GM13977 (cell line): ENCODE measurements at places on chromosomes 5 and 9.

DNA sequence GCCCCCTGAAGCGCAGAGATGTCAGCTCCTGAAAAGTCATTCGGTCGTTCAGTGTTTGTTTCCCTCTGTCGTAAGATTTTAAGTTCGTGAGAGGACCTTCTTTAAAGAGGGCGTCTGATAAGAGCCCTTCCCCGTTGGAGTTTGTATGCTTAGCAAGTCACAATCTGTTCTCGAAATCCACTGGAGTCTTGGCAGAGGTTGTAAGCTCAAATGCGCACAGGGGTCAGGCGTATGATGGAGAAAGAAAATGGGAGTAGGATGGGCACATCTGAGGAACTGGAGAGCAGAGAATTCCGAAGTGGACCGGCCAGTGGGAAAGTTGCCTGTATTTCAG is 710 bp downstream of the HSD17B4 start:
- DNase-seq: peak; percentile 28

DNA sequence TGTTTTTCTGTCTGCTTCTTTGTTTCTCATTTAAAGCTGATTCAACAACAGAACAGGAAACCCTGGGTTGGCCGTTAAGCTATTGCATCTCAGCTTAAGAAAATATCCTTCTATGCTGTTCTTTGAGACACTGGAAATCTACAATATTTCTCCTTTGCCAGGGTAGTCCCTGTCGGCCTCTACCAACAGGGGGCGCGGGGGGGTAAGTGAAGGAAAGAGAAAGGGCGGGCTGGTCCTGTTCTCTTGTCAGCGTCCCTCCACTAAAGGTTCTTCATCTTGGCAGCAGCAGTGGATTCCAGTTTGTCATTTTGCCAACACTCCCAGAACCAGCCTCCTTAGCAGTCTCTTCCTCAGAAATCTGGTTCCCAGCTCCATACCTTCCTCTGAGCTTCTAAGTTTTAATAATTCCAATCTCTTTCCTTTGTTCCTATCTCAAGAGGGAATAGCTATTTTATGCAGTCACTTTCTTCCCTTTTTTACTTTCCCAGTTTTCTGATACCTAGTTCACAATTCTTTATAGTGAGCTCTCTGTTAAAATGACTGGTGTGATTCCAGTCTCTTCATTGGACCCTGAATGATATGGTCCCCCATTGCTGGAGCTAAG is 222.3 kb downstream of the GLIS3 start:
- peak; percentile 32 for DNase-seq

GRCh38 chr9:130680836-130681768 is 12.5 kb upstream of the EXOSC2 start:
- peak; percentile 87 for DNase-seq

- DNase-seq: no peak
Observed at GRCh38 chr5:14034963-14035362, 90.5 kb upstream of the DNAH5 start.

DNA sequence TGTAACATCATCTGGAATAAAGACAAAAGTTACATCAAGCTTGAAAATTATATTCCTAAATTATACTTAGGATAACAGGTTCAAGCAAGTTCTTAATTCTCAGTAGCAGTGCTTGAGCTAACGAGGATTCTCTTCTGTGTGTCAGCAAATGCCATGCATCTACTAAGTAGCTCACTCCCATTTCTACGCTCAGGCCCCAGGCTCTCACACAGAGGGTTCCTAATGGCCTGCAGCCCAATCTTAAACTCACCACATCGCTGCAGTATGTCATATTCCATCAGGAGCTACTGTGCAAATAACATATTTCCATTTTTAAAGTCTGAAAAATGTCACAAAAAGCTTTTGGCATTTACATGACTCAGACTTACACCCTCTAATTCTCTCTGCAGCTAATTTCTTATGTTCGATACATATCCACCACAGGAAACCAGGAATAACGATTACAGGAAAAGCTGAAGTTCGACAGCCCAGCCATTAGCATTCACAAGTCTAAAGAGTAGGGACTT is 474.8 kb downstream of the EFNA5 start:
- DNase-seq: no peak

DNA sequence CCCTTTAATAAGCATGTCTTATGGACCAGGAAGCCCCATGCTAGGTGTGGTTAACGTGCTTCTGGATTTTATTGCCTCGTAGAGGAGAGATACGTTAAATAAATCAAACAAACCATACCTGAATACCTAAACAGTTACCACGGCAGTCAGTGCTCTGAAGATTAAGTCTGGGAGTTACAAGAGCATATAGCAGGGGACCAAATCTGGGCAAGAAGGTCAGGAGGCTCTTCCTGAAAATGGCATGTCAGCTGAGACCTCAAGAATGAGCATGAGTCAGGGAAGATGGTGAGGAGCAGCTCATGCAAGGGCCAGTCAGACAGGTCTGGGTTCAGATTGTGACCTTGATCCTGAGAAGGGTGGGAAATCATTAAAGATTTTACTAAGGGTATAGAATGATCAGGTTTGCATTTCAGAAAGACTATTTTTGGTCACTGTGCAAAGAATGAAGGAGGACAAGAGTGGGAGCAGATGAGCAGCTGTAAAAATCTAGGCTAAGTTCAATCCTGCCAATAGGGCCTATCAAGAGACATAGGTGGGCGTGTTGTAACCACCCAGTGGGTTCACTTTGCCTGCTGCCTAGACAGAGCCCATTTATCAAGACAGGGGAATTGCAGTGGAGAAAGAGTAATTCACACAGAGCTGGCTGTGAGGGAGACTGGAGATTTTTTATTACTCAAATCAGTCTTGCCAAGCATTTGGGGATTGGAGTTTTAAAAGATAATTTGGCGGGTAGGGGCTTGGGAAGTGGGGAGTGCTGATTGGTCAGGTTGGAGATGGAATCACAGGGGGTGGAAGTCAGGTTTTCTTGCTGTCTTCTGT is 4.8 kb upstream of the ZNF366 start:
- DNase-seq: no peak

DNA sequence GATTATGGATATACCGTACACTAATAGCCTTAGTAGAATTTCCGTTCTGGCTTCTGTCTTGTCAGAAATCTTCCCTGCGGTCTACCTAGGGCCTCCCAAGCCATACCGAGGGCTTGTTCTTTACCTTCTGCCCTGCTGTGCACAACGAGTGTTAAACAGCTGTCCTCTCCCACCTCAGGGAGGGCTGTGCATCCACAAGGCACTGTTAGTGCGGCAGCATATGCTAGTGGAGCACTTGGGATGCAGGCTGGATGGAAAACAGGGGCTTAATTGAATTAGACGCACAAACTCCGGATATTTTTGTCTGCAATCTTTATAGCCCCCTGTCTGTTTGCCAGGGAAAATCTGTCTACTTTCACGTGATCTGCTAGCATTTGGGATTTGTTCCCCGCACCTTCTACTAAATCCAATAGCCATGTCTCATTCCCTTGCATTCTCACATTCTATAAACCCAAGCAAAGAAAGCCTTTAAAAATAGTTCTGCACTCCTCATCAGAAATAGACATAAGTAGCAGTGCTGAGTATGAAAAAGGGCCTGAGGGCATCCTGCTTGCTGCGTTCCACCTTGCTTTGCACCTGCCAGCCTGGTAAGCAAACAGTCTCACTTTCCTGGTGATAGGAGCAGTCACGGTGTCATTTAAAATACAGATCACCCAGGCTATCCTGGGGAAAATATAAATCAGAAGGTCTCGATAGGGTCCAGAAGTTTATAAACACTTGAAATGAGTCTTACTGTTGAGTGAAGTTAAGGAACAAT is 382.6 kb downstream of the RASEF start:
- DNase-seq: no peak

- no peak for DNase-seq
Observed at GRCh38 chr5:111675201-111675934, 81.6 kb downstream of the NREP start.

DNA sequence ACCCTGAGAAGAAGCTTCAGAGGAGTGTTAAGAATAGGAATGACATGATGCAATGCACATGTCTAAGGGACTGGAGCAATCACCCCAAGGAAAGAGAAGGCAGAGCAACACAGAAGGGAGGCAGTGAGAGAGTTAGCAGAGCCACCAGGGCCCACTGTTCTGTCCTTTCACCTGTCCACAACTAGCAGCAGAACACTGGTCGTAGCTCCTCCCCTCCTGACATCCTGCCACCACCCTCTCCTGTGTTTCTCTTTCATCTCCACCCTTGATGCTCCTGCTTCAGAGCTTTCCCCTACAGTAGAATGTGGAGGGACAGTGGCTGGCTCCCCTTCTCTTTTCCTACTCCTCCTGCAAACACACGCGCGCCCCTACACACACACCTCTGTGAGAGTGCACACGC is 483.4 kb upstream of the KIF2A start:
- no peak for DNase-seq

DNA sequence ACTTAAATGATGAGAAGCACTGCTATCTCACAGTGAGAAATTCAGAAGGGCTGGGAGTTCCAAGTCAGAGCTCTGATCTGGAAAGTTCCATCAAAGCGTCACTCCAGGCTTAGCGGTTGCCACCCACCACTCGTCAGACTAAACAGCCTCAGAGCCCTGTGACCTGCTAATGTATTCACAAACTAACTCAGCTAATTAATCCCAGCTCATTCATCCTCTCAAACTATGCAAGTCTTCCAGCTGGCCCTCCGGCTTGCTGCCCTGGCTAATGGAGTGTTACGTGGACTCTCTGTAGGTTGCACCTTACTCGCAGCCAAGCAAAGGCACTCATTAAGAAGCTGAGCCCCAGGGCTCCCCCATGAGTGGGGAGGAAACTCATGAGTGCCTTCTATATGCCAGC is 82.2 kb upstream of the GABRP start:
- DNase-seq: no peak

- no peak for DNase-seq
Observed at GRCh38 chr9:87494970-87495471, 2.6 kb upstream of the DAPK1 start.

- DNase-seq: no peak
Observed at GRCh38 chr5:1161833-1162229, 39.6 kb upstream of the SLC6A19 start.

- DNase-seq: no peak
Observed at GRCh38 chr9:117425566-117425965, 10.7 kb upstream of the ASTN2 start.

- no peak for DNase-seq
Observed at GRCh38 chr9:91898451-91899218, 51.4 kb downstream of the ROR2 start.

- no peak for DNase-seq
Observed at GRCh38 chr5:153463806-153464205, 26.7 kb upstream of the GRIA1 start.

- DNase-seq: no peak
Observed at GRCh38 chr9:131011274-131012022, 2.5 kb downstream of the LAMC3 start.

DNA sequence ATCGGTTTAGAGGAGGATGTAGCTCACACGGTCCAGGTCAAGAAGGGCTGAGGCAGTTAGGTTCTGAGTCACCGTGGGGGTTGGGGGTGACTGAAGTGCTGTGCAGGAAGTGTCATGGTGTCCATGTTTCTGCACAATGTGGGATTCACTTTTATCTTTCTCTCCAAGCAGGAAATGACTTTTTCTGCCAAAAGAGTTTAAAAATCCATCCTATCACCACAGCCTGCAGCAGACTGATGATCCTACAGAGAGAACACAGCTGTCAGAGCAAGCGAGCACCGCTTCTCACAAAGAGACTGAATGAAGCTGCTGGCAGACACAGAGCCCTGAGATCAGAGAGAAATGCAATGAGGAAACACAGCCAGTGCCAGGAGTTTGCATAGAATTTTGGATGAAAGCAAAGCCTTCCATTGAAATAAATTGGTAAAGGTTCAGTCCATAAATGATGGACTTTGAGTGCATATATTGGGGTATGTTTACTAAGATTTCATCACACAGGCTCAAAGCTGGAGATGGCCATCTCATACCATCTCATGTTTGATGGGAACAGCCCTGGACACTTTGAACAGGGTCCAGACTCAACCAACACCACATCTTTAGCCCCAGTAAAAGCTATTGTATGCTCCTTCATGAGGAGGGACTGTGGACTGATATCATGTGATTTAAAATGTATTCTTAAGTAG is 213.9 kb upstream of the FBXL7 start:
- no peak for DNase-seq

DNA sequence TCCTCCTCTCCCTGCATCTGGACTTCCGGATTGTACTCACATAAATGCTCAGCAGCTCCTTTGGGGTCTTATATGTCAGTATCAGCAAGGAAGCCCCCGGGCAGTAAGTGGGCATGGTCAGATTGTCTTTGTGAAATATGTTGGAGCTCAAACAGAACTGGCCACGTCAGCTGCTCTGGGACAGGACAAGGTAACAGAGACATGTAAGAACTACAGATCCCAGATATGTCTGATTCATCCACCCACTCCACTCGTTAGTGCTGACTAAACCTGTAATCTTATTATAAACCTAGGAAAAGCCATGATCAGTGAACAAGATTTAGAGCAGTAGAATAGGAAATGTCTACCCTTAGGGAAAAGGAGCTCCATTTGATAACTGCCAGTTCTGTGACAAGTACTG is 561.8 kb downstream of the CETN3 start:
- DNase-seq: no peak

DNA sequence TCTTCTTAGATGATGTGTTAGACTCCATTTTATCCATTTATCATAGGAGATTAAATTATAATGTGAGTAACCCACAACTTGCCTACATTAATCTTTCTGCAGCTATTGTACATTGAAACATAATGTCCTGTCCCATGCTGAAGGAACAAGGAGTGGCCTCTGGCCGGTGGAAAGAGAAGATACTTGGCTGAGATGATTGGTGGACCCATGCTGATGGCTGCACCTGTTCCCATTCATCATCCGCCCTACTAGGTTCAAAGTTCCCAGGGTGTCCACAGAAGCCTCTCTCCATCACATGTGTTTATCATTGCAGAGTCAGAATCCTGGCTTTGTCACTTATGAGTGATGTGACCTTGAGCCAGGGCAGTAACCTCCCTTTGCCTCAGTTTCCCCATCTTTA is 24.7 kb downstream of the FBXL7 start:
- no peak for DNase-seq

DNA sequence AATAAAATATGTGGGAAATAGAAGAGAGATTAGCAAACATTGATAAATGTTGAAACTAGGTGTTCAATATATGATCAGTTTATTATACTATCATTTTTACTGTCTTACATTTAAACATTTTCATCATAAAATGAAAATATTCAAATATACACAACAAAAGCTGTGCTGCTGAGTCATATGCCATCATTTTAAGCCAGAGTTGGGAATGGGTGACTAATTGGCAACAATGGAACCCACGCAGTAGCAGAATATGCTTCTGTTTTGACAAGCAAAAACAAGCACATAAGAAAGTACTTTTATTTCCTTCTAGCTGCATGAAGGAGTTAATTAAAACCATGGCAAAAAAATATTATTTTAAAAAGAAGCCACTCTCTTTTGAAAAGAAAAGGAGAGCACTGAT is 340.0 kb upstream of the EDIL3 start:
- no peak for DNase-seq

DNA sequence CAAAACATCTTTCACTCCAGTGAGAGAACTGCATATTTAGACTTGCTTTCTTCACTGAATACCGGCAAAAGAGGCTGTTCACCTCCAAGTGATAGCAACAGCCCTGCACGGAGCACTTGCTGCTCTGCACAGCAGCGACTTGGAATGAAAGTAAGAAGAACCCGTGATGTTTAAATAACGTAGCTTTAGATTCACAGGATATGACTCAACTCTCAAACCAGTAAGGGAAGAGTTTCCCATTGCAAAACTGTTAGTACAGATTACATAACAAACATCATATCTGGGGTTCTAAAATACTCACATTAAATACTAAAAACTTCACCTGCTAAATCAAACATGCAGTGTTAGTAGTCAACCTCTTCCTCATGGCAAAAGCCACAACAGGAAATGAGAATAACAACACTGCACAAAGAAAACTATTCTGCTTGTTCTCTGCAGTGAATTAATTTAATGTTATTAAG is 203.4 kb downstream of the MCTP1 start:
- DNase-seq: peak; percentile 34

- DNase-seq: no peak
Observed at GRCh38 chr5:66769839-66770617, 173.8 kb downstream of the MAST4 start.
